ENCODE measurements at places on chromosomes 4 and X.

DNA sequence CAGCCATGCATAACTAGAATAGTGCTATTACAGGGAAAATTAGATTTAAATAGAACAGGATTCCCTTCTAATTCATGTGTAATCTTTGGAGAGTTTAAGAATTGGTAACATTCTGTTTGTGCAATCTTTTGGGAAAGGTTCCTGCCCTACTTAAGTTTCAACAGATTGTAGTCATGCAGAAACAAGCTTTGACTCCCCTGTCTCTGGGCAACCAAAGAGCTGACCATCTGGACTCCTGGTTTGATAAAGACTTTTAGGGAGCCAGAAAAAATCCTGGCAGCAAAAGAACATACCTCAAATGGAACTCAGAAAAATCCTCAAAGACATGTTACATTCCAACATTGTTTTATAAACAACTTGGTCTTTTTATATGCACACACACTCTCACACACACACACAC, 191.1 kb upstream of the NEIL3 start:
- DNase-seq: no peak

GRCh38 chr4:77344001-77344400, 187.0 kb downstream of the CCNG2 start:
- no peak for DNase-seq

- no peak for DNase-seq
Observed at GRCh38 chr4:123505095-123506010, 108.8 kb downstream of the SPRY1 start.

GRCh38 chr4:169611157-169611556, 1.2 kb downstream of the NEK1 start:
- DNase-seq: no peak

DNA sequence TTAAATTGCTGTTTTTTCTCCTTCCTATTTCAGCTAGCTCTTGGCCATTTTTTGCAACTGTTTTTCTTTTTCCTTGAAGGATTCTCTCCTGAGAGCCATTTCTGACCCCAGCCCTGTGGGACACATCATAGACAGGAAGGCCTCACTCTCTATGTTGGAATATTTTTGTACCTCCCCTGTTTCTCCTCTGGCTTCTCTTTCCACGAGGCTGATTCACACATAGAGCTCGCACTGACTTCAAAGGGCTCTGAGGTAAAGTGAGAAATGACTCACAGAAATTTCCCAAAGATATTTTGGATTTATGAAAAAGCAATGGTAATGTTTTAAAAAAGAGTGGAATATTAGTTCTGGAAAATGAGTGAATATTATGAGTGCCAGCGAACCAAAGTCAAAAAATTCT, 181.7 kb upstream of the IGFBP7 start:
- DNase-seq: no peak

DNA sequence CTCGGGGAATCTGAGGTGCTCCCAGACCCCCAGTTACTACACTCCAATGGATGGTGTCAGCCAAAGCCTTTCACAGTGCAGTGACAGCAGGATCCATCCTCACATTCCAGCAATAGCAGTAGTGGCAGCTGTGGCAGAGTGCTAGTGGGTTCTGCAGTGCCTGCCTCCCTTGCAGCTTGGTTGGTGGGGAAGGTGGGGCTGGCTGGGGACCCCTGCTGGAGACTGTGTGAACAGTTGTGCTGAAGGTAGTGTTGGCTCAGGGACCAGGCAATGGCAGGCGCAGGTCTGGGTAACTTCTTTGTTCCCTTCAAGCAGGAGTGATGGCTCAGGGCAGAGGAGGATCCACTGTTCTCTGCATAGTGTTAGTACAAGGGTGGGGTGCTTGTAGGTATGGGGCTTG, 343.7 kb upstream of the TRAM1L1 start:
- DNase-seq: no peak

Measured in activated T-cell treated with anti-CD3 and anti-CD28 coated beads for 4 hours (primary cell).